M059J (cell line): ENCODE measurements at places on chromosomes 7 and 10. TPM values are rescaled to one million over a fixed set of nuclear protein-coding genes. Genes with fewer than 3 reads are reported as not detected.

DNA sequence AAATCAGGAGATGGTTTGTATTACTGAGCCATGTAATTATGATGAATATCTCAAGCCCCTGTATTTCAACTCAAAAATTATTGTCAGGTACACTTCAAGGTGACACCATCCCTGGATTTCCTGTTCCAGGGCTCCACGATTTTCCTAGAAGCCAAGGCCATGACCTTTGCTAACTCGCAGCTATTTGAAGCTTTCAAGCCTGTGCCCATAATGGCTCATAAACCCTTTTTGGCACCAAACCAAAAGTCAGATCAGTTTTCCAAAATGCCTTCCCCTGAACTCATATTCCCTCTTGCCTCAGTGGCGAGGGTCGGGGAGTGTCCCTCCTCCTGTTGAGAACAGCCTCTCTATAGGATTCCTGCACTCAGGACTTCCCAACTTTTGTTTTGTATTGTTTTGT, 70.8 kb downstream of the HIP1 start:
- peak; percentile 51 for DNase-seq

- peak; percentile 70 for DNase-seq
Observed at GRCh38 chr10:63628526-63629362, 107.5 kb downstream of the REEP3 start.

DNA sequence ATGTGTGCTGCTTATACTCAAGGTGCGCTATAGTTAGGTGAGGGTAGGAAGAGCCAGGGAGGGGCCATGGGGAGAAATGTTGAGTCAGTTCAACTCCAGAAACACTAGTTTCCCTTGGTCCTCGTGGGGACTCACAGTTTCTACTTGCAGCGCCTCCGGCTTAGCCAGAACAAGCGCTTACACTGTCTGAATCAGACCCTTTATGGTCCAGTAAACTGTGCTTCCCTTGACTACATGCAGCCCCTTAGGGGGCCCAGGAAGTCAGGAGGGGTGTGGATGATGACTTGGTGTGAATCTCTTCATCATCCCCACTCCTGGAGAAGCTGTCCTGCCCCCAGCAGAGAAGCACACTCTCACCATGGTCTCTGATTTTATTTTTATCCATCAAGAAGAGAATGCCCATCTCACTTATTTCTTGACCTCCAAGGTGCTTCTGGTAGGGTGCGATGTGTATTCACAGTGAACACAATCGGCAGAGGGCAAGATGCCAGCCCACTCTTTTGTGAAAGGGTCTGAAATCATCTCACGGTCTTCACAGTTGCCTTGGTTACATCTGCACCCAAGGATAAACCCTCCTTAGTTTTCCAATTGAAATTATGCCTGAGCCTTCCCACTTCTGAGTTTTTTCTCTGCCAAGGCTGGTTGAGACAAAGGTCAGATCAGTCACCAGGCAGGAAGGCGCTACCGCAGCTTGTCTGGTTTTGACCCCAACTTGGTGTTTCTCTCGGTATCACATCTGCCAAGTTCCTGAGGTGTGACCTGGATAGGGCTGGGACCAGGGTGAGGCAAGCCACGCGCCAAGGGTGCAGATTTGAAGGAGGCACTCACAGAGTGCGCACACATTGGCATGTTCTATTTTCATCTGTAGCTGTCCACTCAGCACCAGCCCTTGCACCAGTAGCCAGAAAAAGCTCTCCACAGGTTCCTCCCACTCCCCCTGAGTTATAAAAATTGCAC, 62.7 kb upstream of the LRRC4 start:
- no peak for DNase-seq

The CYP3A4 gene
- 0.05 TPM in 1 of 2 replicates, not detected in the other for total RNA-seq

DNA sequence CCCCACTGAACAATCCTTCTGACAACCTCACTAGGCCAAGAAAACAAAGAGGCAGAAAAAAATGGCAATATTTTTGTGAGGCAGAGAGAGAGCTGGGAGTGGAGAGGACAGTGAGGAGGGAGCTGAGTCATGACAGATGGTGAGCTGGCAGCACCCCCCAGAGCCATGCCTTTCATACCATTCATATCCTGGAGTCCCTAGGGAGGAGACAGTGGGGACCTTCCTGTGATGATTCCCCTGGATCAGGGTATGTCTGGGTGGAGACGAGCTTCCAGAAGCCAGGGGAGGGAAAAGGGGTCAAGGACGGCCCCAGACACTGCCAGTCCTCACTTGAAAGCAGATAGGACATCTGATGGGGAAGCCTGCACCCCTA, 160.5 kb downstream of the ADAM12 start:
- DNase-seq: peak; percentile 42

DNA sequence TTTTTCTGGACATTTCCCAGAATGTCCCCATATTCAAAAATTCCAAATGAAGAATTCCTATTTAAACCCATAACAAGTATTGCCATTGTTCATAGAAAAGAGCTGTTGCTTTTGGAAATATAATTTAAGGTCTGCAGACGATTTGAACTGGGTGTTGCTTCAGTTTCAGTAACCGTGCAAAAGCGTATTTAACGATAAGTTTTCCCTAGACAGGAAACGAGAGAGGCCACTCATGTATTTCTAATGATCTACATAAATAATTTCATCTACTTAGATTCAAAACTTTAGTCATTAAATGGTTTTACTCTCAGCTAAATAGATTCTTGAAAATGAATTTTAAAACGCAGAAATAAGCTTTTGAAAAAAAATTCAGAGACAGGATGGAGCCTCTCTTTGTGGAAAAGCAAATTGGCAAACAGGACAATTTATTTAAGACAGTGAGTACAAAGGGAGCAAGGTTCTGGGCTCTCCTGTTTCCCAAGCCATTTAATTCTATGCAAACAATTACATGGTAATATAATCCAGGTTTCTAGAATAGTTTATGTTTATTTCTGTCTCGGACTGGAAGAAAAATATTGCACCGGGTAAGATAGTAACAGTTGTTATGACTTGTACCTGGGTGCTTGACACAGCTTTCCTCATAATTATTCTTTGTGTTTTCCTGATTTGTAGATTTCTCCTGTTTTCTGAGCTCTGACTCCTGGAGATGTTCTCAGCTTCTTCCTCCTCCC, 263.0 kb downstream of the BAMBI start:
- no peak for DNase-seq

- no peak for DNase-seq
Observed at GRCh38 chr10:34609287-34609940, 205.7 kb downstream of the PARD3 start.

DNA sequence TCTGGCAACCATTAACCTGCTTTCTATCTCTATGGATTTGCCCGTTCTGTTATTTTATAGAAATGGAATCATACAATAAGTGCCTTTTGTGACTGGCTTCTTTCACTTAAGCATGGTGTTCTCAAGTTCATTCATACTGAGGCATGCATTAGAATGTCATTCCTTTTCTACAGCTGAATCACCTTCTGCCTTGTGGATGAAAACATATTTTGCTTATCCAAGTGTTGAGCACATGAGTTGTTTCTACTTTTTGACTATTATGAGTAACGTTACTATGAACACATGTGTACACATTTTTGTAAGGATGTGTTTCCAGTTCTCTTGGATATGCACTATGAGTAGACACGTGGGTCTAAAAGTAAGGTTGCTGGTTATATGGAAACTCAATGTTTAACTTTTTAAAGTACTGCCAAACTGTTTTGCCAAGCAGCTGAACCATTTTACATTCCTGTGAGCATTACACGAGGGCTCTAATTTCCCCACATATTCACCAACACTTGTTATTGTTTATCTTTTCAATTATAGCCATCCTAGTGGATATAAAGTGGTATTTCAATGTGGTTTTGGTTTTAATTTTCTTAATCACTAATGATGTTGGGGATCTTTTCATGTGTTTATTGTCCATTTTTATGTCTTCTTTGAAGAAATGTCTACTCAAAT, 241.3 kb downstream of the FANK1 start:
- DNase-seq: no peak

DNA sequence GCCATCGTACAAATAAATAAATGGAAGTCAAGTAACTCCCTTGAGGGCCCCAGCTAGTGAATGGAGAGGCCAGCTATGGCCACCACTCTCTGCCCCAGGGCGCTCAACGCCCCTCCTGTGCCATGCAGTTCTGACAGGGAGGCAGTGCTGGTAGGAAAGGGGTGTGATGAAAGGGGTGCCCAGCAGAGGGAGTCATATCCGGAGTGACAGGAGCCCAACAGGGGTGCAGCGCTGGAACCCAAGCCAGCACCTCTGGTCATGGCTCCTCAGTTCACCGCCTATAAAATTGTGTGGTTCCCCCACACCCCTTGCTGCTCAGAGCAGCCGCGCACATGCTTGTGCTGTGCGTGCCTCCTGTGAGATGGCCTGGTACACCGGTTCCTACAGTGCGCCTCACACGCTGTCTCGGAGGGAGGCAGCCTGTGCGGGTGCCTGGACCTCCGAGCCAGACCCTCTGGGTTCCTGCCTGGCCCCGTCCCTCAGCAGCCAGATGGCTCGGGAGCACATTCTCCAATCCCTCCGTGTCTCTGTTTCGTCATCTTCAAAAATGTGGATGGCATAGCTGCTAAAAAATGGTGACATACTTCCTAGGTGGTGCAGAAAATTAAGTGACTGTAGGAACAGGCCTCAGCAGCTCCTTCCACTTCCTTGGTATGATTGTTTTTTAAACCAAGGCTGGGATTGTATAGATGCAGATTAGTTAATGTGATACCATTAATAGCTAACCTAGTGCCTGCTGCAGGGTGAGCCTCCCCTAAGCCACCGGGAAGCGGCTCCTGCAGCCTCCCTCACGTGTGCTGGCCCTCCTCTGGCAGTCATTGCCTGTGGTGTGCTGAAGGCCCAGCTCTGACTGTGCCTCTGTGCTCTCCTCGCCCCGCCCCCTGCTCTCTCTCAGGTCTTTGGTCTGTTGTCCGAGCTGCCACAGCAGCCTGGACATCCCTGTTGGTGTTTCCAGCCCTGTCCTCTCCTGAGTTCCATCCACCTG, 125.8 kb downstream of the EGFR start:
- DNase-seq: no peak

DNA sequence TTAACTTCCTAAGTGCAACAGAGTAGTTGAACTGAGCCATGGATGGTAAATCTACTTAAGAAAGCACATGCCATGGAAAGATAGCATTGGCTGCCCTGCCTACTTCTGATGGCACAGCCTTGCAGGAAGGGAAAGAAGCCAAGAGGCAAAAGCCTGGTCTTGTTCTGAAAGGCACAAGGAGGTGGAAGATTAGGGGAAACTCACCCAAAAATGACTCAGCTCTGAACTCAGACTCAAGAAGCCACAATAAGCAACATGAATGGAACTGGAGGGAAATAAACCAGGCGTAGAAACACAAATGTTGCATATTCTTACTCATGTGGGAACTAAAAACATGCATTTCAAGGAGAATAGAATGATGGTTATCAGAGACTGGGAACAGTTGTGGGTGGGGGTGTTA, 20.8 kb upstream of the ALOX5 start:
- peak; percentile 78 for DNase-seq

- DNase-seq: no peak
Observed at GRCh38 chr7:148712678-148713329, 14.1 kb downstream of the CUL1 start.
